ENCODE measurements at places on chromosomes 4 and X.

GRCh38 chrX:108397627-108398391, 40.4 kb downstream of the COL4A6 start:
- peak; percentile 84 for DNase-seq

DNA sequence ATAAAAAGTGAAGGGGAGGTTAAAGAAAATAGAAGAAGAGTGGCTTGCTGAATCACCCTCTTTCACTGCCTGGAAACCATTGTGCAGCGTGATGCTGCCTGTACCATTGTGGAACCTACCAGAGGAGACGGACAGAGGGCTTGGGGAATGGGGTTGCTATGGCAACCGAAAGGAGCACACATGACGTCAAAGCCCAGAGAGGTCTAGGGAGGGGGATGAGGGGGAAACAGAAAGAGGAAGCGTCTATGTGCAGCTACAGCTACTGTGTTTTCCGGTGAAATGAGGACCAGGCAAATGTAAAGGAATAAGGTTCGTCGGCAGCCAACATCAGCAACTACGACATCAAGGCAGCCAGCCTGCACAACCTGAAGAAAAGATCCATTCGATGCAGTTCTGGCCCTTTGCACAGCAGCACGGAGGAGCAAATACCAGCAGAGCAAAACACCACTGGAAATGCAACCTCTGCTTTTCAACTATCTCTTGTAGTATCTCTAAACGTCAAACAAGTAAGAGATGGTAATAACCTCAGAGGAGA, at the start of gene MAPK10:
TSS of gene MAPK10 (minus strand) at position 110 of the 535 bp plus-strand sequence.
- no peak for DNase-seq

GRCh38 chr4:16264798-16265197, 38.5 kb upstream of the TAPT1 start:
- no peak for DNase-seq

DNA sequence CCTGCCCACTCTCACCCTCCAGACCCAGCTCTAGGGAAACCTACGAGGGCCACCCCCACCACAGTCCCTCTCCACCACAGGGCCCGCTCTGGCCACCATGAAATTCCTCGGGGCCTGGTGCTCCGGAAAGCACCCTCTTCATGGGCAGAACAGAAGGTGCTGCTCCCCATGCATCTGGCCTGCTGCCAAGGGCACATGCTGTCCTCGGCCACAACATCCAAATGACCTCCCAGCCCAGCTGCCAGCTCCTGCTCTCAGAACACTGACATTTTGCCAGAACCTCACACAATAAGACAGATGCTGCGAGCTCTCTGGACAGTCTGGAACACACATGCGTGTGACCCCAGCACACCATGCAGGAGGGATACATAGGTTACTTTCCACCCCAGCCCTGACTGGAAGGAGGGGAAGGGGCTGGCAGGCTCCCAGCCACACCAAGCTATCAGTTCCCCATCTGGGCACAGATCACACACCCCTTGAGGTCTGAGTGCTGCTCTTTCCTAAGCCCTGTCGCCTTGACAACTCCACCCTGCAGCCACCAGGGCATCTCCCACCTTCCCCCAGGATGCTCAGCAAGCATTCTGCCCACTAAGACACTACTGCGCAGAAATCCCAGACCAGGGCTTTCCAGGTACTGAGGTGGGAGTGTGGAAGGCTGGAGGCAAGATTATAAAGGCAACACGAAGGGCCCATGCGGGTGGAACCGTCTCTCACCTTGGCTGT, 5.8 kb downstream of the CCNQ start:
- DNase-seq: no peak

DNA sequence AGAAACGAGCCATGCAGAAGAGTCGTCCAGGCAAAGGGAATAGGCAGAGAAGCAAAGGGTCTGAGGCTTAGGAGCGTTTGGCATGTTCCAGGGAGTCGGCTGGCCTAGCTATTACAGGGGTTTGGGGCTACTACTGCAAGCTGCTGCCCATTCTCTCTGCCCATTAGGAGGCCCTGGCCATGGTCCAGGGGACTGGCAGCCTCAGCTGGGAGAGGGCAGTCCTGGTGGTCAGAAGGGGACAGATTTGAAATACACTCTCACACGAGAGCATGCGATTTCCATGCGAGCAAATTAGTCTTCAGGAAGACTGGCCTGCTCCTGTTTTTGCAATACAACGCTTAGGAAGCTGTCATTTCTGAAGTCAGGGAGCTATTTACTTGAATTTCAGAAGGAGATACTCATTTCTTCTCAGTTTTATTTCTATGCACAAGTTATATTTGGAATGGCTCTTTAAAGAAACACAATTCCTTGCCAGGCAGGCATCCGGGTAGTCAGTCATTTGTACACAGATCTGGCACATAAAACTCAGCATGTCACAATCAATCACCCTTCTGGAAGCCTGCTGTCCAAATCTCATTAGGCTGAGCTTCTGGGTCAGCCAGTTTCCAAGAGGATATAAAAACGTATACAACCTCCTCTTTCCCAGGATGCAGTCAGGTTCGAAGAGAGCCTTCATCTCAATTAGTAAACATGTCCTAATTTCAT, 27.0 kb downstream of the PROM1 start:
- no peak for DNase-seq

- DNase-seq: no peak
Measured at GRCh38 chrX:31921236-31921635, 849.4 kb upstream of the FTHL17 start.

DNA sequence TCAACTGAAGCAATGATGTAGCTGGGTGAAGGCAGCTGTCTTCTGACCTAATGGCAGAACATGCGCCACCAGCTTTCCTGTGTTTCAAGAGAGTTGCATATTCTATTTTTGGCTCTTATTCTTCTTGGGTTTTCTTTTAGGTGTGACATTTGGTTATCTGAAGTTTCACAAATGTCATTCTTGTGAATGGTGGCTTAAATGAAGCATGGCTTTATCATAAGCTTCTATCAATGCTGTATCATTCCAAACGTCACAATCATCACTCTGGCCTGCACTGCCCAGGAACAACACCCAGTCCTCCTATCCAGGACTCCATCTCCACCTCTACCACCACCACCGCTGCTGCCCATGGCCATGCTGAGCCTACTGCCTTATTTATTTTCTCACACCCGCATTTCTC, 69.7 kb upstream of the WWC2 start:
- DNase-seq: no peak

DNA sequence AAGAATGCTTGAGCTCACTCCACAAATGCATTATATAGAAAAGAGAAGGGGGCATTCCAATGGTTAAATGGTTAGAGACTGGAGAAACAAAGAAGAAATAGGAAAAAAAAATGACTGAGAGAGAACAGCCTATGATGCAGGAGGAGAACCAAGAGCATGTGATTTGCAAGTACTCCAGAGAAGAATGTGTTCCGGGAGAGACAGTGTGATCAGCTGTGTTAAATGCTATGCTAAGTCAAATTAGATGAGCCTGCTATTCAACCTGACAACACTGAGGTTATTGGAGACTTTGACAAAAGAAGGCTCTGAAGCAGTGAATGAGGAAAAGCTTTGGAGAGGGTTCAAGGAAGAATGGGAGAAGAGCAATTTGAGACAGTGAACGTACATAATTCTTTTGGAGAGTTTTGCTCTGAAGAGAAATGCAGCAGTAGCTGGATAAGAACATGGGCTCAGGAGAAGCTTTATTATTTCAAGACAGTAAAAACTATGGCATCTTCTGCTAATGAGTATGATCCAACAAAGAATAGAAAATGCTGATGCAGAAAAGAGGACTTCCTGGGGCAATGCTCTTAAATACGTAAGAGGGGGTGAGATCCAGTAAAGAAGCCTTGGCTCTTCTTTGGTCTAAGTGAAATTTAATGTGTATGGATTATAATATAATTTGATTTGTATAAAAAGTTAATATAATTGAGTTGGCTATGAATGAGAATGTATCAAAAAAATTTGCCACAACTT, 66.3 kb downstream of the PPP3CA start:
- DNase-seq: no peak

DNA sequence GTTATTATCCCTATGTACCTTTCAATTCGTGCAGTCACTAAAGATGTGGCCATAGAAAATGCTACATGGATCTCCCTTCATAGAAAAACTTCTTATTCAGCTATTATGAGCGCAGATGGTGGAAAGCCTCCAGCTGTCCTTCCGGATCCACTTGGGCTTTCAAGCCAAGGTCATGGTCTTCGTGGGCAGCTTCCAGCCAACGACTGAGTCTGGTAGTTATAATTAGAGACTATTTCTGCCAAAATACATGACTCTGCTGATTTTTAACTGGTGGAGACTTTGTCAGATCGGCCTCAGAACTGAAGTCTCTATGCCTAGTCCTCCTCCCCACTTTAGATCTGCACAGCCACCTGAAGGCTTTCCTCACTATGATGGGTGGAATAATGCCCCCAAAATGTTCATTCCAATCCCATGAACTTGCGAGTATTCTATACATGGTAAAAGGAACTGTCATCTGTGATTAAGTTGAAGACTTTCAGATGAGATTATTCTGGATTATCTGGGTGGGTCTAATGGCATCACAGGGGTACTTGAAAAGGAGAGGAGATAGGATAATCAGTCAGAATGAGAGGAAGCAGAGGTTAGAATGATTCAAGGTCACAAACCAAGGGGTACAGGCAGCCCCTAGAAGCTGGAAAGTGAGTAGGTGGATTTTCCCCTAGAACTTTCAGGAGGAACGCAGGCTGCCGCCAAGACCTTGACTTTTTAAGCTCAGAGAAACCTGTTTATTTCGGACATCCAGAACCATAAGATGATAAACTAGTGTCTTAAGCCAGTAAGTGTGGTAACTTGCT, 171.1 kb upstream of the CXCL13 start:
- no peak for DNase-seq

GRCh38 chr4:139278912-139279759, 889 bp downstream of the MGARP start:
- no peak for DNase-seq

GRCh38 chr4:53494851-53495250, 96.4 kb downstream of the LNX1 start:
- no peak for DNase-seq

- no peak for DNase-seq
Measured at GRCh38 chrX:56783450-56783831, 54.4 kb downstream of the NBDY start.

DNA sequence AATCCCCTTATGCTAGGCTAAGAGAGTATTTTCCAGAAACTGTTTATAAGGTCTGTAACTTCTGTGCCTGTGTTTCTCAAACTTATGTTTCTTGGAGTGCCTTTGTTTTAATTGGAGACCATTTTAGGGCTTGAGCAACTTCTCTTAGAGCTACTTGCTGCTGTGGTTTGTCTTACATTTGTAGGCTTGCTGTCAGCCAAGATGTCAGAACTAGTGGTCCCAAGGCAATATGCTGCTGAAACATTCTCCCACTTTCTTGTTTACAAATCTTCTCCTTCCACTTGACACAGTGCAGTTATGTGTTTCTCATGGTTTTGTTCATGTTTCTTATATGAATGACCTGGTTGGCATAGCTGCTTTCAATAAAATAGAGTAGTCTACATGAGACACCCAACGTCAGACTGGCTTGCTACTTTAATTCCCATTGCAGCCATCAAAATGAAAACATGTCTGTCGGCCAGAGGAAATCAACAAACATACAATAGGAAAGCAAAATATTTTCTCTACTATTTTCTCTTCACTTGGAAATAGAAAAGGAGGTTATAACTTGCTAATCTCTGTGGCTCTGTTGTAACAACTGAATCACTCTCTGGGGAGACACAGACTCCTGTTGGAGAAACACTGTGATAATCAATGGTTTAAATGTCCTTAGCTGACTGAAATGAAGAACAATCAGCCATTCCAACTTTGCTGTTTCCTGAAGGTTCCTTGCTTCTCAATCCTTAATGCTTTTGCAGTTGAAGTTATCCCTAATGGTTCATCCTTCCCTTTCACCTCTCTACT, 426.4 kb downstream of the PDGFC start:
- no peak for DNase-seq

- no peak for DNase-seq
Measured at GRCh38 chrX:69995362-69996112, 54.2 kb downstream of the AWAT2 start.

DNA sequence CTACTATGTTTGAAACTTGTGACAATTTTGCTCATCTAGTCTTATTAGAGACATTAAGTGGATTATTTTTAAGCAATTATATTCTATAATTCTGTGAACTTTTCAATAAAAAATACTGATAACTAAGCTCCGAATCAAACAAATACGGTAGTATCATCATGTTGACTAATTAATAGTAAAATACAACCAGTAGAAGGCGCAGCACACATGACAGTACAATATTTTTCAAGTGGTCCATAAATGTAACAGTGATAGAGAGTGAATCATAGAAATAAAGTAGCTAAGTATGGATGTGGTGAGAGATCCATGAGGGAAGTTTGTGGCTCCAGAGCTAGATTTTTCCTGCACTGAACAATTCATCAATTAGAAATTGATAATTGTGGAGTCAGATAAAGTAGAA, 666.2 kb downstream of the KCTD8 start:
- DNase-seq: no peak

- no peak for DNase-seq
Measured at GRCh38 chr4:153016592-153016991, 80.5 kb downstream of the FHDC1 start.

DNA sequence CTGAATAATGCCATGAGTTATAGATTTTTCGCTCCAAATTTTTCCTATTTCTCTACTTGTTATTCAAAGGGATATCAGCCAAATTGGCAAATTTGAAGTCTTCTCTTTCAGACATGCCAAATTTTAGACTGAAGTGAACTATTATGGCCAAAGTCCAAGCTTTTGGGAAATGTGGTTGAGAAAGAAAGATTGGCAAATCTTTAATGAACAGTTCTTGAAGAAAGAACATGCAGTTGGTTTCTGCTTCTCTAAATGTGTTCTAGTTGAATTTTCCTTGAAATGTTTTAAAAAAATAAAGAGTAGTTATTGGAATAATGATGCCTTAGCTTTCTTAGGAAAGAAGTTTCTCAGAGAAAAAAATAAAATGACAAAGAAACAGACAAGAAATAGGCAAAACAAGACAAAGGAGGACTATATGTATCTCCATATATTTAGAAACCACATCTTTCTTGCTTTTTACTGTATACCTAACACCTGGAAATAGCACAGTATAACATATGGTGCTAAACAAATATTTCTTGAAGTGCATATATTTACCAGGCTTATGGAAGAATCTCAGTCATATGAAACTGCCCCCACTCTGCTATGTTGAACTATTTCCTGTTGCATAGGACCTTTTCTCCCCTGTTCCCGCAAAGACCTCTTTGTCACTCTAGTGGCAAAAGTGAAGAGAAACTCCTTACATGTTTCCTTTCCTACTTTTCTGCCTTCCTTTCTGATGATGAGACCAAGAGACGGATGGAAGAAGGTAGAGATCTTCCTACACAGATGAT, 250.0 kb downstream of the ARHGAP24 start:
- no peak for DNase-seq

GRCh38 chr4:173014836-173015235, 153.8 kb upstream of the GALNT7 start:
- DNase-seq: no peak

- no peak for DNase-seq
Measured at GRCh38 chr4:121073004-121073435, 685 bp upstream of the NDNF start.

DNA sequence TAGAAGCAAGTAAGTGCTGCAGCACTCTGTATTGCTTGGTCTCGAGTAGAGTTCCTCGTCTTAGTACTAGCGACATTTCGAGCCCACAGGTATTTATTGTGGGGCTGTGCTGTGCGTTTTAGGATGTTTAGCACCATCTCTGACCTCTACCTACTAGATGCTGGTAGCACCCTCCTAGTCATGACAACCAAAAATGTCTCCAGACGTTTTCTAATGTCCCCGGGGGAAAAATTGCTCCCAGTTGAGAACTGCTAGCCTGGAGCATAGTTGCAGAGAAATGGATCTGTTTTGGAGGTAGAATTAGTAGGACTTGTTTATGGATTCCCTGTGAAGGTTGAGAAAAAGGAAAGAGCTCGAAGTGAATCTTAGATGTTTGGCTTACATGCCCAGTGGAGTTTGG, 287.2 kb downstream of the TENM3 start:
- DNase-seq: no peak

- no peak for DNase-seq
Measured at GRCh38 chr4:7874838-7875237, 64.8 kb downstream of the AFAP1 start.

Measured in PC-9 (cell line).